ENCODE measurements at places on chromosomes 7 and 10. TPM values are rescaled to one million over a fixed set of nuclear protein-coding genes. Genes with fewer than 3 reads are reported as not detected.

- no peak for DNase-seq
Observed at GRCh38 chr7:55271069-55271626, 94.0 kb upstream of the LANCL2 start.

- DNase-seq, result no peak
Observed at GRCh38 chr7:33810356-33810755, 95.0 kb upstream of the BMPER start.

GRCh38 chr10:5625992-5626777, 40.2 kb downstream of the ASB13 start:
- no peak for DNase-seq

DNA sequence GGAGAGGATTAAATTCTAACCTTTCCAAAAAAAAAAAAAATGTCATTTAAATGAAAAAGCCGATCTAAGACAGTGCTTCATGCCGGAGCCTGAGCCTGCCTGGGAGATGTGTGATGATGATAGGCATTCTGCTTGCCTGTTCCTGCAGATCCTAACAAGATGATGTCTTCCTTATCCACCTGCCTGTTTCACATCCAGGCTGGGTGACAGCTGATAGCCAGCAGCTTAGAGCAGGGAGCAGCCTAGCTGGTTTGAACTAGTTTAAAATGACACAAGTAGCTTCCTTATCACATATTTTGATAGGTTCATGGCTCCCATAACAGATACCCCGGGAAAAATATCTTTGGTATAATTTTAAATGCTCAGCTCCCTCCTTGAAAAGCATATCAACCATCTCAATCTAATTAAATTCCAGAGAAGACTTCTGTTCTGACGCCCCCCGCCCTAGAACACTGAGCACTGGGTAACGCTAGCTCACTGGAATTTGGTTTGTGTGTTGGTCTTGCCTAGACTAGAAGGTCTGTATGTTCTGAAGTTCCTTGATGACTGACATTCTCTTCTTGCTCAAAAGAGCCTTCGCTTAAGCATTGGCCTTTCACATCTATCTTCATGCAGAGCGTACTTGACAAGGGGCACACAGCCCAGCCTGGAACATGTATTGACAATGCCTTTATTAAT, 96.9 kb upstream of the FGFR2 start:
- DNase-seq, result no peak

DNA sequence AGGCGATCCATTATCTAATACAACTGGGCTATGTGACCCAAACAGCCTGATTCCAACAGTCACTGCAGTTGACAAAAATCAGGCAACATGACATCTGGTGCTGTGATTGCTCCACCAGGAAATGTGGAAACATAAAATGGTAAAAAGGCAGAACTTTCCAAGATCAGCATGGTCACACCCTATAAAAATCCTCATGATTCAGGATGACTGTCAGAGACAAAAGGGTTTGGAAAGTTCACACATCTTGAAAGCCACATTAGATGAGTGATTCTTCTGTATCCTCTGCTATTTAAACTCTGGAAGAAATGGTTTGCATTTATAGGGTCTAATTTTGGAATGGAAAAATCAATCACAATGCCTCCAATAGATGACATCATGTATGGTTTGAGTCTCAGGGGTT, 662.6 kb upstream of the IGFBP3 start:
- no peak for DNase-seq

DNA sequence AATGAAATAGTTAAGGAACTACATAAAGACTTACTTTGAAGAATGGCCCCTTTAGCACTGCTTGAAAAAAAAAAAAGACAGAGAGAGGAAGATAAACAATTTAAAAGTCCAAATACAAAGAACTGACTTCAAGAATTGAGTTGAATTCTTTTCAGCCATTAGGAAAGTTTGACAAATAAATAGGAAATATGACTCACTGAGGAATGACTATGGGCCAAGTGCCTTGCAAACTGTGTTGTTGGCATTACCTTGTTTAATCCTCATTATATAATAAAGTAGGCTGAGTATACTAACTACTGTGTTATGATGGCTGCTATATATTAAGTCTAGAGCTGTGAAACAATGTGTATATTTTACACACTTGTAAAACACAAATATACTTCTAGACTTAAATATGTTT, 151.1 kb downstream of the ELMO1 start:
- DNase-seq, result peak; percentile 21

- DNase-seq, result no peak
Observed at GRCh38 chr7:139341776-139342226, 664 bp downstream of the FMC1 start.

DNA sequence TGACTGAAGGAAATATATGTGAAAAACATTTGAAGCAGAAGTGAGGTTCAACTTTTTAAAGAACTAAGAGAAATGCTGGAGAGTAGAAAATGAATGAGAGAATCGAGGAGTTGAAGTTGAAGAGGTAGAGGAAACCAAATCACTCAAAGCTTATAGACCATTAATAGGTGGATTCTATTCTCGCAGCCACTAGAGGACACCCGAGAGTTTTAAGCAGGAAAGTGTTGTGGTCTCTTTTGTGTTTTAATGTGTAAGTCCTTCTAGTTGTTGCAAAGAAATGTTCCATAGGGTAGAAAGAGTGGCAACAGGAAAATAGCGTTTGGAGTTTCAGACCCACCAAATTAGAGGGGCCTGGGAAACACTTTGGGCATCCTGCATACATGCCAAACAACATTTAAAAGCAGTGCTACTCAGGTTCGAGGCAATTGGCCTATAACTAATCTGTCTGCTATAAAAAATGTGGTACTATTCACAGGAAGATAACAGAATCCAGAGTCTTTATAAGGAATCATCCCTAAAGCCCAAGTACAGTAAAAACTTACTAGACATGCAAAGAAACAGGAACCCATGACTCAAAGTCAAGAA, 75.3 kb upstream of the TAS2R16 start:
- no peak for DNase-seq

RPEL1 gene
- not detected for polyA plus RNA-seq

DNA sequence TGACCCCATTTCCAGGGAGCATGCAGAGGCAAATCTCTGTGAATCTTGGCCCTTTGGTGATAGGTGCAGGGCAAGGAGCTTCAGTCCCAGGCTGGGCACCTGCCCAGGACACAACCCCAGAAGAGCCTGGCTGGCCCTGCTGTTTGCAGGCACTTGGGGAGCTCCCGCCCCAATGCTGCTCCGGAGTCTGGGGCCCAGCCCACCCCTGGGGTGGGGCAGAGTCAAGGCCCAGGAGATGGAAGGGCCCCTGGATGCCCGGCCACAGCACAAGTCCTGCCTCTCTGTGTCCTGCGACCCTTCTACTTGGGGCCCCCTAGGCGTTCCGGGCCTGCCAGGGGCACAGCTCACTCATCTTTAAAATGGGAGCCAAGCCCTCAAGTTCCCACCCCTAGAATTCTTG, 24.7 kb downstream of the PDGFA start:
- DNase-seq, result no peak

DNA sequence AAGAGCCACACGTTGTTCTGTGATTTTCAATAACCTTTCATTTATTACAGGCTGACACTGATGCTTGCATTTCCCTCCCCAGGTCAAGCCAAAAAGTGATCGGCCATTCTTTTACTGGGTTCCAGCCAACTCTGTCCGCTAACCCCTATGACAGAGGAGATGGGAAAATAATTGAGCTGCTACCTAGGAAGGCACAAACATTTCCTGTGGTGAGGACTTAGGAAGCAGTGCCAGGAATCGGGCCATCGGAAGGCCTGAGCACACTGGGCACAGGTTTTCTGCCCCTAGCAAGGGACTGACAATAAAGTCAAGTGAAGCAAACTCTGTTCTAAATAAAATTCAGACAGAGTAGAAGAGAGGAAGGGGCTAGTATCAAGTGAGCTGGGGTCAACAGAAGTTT, 313.0 kb upstream of the AOAH start:
- DNase-seq, result no peak

DNA sequence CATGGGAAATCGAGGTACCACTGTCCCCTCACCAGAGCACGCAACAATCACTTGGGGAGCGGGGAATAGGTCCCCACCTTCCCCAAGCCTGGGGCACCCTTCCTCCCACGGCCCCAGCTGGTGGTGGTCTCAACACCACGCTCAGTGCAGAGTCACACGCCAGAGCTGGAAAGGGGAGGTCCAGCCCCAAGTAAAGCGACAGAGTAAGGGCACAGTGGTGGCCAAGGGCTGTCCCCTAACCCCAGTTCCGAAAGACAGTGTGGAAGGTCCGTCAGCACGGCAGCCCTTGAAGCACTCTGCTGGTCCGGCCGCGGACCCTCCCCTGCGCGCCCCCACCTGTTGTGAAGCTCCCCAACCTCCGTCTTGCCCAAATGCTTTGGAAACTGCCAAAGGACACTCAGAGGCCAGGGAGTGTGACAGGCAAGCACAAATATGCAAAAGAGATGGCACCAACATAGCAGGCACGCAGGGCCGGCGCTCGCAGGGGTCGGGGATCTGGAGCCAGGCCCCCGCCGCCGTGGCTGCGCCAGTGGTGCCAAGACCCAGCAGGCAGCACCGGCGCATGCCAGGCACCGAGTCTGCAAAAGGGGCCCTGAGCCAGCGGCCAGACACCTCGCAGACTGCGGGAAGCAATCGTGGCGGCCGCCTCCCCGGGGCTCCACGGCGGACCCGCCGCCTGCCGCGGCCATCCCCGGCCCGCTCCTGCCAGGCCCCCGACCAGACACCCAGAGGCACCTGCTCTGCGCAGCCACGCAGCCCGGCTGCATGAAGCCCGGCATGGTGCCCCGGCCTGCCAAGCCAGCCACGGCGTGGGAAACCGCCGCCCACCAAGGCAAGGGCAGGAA, 51.6 kb upstream of the SRRM3 start:
- no peak for DNase-seq

TFEC gene
- polyA plus RNA-seq, result 13.3 TPM

DNA sequence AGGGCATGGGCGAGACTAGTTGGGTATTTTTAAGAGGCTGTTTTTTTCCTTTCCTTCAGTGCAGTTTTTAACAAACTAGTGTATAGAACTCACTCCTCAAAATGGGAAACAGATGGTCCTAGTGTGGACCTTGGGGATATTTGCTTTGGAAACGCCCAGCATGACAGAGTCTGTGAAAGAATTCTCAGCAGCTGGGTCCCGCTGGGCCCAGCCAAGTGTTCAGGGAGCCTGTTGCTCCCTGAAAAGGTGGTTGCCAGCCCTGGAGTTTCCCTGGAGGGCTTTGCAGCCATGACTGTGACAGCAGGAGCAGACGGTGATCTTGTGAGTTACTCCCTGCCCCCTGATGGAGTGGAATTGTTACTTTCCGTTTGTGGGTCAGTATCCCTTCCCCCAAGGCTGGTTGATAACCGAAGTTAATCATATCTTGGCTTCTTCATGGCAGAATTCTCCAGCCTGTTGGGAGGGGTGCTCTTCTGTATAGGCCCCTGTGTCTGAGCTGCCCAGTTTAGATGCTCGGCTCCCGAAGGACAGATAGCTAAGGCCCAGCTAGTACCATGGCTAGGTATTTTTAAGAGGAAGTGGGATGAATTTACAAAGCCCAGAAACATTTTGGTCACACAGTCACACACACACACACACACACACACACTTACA, 278.6 kb upstream of the HABP2 start:
- DNase-seq, result peak; percentile 53

- DNase-seq, result no peak
Observed at GRCh38 chr10:61937631-61938351, 36.3 kb downstream of the ARID5B start.

DNA sequence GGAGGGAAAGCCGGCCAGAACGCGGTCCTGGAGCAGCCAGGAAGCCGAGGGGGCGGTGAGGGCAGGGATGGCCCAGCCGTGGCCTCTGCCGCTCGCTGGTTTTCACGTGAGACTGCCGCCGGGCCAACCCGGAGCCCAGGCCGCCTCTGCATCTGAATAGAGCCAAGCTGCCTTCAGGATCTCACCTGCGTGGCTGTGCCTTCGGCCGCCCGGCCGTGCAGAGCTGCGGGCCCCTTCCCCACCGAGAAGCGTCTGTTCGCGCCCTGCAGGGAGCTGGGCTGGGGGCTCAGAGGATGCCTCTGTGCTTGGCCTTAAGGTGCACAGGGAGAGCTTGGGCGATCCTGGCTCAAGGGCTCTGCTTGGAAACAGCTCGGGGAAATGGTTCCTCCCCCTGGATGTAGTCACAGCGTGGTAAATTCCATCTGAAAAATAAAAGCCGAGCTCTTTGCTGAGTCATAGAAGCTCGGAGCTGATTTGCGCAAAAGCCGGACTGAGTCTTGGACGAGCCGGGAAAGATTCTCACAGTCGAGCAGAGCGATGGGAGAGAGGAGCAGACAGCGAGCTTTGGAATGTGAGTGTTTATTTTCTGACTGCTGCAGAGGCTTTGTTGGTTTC, at the start of gene JAKMIP3:
JAKMIP3 (plus strand) TSS at position 456 of the 615 bp plus-strand sequence. CDS start 38,863 bp downstream, outside the sequence.
- DNase-seq, result no peak

GPER1 gene
- polyA plus RNA-seq, result 0.35 TPM

FRAT2 gene
- polyA plus RNA-seq, result 29.4 TPM

DNA sequence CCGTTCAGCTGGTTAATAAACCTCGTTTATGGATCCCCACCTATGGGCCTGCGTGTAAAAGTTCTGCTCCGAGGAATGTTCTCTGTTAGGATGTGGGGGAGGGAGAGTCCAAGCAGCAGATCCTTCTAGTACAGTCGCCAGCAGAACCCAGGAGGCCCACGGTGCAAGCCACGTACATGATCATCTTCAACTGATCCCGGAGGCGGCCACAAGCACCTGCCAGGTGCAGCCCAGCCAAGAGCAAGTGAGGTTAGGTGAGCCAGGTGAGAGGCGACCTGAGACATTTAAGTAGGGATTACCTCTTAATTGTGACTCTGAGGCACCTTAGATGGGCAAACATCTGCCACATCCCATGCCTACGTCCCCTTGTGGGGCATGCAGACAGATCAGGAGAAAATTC, 18.0 kb upstream of the FGFR2 start:
- no peak for DNase-seq

DNA sequence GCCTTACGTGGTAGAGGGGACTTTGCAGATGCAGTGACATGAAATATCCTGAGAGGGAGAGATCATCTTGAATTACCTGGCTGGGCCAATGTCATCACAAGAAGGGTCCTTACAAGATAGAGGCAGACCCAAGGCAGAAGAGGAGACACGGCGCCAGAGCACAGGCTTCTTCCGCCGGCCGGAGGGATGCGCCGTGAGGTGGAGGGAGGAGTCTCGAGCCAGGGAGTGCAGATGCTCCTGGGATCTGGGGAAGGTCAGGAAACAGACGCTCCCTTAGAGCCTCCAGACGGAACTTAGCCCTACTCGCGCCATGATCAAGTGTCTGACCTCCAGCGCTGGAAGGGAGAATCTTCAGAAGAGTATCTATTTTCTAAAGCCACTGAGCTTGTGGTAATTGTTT, 304.8 kb downstream of the GLRX3 start:
- no peak for DNase-seq

GRCh38 chr7:17521437-17521836, 223.0 kb downstream of the AHR start:
- DNase-seq, result peak; percentile 9

COL28A1 gene
- not detected for polyA plus RNA-seq

NOD1 gene
- 4.6 TPM for polyA plus RNA-seq

GRCh38 chr10:34147641-34148304, 667.3 kb downstream of the PARD3 start:
- DNase-seq, result no peak

DNA sequence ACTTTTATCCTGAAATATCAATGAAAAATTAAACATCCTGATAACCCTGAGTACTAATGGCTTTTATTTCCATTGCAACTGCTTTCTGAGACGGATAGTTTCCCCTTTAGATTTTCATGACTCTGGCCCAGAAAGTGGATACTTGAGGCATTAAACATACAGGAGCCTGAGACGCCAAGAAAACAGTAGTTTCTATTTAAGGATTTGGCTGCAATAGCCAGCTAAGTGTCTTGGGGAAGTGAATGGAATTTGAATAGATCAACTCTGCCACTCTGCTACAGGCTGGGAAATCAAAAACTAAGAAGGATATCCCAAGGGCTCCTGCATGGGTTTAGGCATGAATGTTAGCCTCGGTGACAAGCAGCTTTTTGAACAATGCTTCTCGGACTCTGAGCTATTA, 24.7 kb upstream of the GPAM start:
- DNase-seq, result no peak

- DNase-seq, result no peak
Observed at GRCh38 chr10:104447331-104447730, 93.7 kb downstream of the CFAP58 start.
